Motor neuron (in vitro differentiated cells): ENCODE measurements at places on chromosomes 5 and 9.
A peak's percentile ranks its signal among the peaks of the same experiment; 100 is the strongest.

- ATAC-seq: no peak
Measured at GRCh38 chr9:124468061-124468740, 17.9 kb downstream of the ADGRD2 start.

DNA sequence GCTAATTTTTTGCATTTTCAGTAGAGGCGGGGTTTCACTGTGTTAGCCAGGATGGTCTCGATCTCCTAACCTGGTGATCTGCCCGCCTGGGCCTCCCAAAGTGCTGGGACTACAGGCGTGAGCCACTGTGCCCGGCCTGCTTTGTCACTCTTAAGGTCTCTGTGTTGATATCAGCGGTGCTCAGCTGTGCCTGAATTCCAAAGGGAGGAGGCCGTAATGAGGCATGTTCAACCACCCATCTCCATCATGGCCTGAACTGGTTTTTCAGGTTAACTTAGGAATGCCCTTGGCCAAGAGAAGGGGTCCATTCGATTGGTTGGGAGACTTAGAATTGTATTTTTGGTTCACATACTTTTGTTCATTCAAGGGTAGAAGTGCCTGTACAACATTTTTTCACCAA lies 22.0 kb downstream of the HSD17B3 start:
- no peak for ATAC-seq

DNA sequence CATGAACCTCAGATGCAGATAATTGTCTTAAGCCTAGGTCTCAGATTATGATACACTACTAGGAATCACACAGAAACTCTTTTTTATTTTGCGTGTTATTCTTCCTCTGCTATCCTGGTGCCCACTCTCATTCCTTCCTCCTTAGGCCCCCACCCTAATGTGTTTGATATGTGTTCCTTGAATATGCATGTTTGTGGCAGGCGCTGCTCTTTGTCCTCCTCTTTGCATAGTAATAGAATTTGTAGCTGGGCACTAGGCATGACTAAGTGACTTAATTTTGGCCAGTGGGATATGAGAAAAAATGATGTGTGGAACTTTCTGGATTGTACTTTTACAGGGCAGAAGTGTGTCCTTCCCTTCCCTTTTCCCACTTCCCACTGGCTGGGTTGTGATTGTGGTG lies 345.1 kb downstream of the RAB3C start:
- peak; percentile 71 for ATAC-seq

GRCh38 chr5:89123581-89123980 lies 240.6 kb upstream of the MEF2C start:
- no peak for ATAC-seq

DNA sequence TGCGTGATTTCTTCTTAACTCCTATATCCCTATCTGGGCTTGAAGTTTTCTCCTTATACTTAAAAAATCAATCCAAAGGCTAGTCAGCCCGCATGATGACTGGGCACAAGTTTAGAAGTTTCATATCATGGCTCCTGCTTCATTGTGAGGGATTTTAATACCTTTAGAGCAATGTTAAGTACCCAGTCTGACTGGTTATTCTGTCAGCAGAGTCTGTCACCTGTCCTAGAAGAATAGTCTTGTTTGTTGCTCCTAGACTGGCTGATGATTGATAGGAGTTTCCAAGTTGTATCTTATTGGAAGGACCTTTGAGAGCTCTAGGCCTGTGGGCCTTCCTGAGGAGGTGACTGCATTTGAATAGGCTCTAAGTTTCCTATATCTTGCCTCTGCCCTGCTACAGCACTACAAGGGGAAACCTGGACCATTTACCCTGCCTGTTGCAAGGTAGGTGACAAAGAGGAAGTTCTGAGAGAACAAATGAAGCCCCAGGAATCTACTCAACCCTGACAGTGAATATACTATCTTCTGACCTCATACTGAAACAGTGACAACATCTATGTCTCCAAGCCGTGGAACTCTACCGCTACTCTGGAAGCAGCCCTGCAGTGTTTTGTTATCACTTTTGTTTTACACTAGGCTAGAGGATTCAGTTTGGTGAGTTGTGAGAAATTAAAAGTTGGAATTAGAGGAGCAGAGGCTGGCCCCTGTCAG lies 66.5 kb downstream of the F2RL2 start:
- no peak for ATAC-seq

GRCh38 chr5:44499381-44499780 lies 110.2 kb upstream of the FGF10 start:
- no peak for ATAC-seq

DNA sequence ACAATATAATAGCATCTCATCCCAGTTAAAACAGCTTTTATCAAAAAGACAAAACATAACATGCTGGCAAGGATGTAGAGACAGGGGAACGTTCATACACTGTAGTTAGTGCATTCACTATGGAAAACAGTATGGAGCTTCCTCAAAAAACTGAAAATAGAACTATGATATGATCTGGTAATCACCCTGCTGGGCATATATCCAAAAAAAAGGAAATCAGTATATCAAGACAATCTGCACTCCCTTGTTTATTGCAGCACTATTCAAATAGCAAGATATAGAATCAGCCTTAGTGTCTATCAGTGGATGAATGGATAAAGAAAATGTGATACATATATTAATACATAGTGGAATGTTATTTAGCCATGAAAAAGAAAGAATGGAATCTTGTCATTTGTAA lies 88.5 kb downstream of the PBX3 start:
- ATAC-seq: no peak

- ATAC-seq: peak; percentile 7
Measured at GRCh38 chr9:89603767-89604665, 796 bp upstream of the GADD45G start.

- ATAC-seq: peak; percentile 16
Measured at GRCh38 chr5:168481330-168481788, 4.9 kb upstream of the RARS1 start.

- ATAC-seq: peak; percentile 42
Measured at GRCh38 chr5:101897914-101898313, 398.2 kb downstream of the SLCO4C1 start.

DNA sequence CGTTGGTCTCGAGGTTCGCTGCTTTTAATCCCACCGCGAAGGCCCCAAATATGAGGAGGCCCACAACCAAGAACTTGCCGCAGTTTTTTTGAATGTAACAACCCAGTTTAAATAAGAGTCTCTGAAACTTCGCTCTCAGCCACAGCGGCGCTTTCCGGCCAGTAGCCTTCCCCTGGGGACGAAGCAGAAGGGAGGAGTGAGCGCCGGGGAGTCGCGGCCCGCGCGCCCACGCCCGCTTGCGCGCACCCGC lies 10.4 kb downstream of the PTCH1 start:
- no peak for ATAC-seq

GRCh38 chr5:114184006-114184405 lies 177.9 kb upstream of the KCNN2 start:
- ATAC-seq: no peak

DNA sequence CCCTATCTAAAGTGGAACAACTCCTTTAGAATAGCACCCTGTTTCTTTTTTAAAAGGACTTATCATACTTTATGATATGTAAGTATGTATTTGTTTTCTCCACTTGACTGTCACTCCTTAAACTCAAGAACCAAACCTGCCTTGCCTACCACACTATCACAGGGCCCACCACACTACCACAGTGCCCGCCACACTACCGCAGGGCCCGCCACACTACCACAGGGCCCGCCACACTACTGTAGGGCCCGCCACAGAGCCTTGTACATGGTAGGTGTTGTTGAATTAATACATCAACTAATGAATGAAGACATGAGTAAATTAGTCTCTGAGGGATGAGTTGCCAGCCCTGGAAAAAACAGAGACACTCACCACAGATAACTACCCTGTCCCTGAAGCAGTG lies 18.0 kb downstream of the SLC31A2 start:
- no peak for ATAC-seq

DNA sequence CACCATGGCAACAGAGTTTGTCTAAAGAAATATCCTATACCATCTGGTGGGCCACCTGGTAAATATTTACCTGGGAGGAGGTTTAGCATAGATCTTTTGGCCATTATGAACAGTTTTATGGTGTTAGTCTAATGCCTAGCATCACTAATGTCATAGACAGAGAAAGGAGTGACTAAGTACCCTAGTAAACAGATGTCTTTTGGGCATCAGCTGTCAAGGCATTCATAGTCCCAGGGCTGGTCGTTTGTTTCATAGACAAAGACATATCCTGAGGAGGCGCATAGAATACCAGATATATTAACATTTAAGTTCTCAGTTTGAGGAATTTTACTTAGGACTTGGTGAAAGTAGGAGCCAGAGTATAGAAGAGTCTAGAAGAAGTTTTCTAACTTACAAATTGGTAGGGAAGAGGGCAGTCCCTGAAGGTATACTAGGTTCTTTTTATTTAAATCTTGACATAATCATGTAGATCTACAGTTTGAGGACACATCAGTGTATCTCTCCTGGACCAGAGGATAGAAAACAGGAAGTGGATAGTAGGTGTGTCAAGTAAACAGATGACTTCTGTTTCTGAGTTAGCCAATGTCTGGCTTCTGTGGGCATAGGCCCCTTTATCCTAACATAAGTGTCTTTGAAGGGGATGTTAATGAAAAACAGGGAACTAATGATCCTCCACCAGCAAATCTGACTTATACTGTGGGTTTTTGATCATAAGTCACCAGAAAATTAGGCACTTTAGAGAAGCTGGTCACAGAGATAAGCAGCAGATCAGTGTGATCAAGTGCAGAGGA lies 105.0 kb upstream of the PRSS3 start:
- ATAC-seq: peak; percentile 60

DNA sequence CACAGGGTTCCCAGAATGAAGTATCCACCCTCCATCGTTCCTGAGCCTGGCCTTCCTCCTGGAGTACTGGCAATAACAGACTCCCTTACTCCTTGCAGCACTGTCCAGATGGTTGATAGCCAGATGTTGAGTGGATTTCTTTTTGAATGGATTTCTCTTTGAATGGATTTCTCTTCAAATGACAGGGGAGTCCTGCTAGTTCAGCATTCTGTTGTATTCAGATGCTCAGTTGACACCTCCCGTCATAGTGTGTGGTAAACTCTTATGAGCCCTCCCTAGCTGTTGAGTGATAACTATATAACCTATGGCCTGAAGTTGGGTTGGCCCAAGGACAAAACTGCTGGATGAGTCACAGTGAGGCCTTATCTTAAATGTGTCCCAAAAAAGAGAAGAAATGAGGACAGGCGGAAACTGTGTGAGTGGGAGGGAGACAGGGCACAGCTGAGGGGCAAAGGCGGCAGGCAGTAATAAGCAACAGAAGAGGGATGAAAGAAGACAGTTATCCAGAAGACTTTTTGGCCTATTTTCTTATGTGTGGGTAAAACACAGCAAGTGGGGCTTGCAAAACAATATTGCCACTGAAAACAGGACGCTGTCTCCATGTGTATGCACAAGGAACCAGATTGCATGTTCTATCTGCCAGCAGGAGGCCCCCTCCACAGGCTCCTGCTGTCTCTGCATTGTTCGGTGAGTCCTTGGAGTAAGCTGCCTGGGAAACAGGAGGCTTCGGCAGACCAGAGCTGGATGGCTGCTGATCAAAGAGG lies 209.5 kb upstream of the S1PR3 start:
- no peak for ATAC-seq

- ATAC-seq: no peak
Measured at GRCh38 chr5:137218896-137219295, 280.2 kb downstream of the SPOCK1 start.

- peak; percentile 52 for ATAC-seq
Measured at GRCh38 chr9:94010980-94011533, 55.9 kb upstream of the BARX1 start.

- peak; percentile 59 for ATAC-seq
Measured at GRCh38 chr5:60727033-60727679, 27.2 kb upstream of the DEPDC1B start.

DNA sequence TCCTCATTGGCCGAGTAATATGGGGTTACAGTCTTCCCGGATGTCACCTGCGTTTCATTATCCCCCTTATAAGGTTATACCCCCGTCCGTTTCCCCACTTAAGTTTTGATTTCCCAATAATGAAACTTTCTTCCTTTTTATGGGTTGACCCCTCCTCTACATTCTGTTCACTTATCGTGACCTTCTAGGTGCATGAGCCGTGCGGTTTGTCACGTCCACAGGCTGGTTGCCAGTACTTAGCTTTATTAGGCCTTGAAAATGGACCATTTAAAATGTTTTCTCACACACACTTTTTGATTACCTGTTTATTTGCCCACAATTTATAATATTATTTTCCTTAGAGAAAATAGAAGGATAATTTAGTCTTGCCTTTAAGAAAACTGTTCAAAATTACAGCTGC lies 111.5 kb downstream of the FAM174A start:
- no peak for ATAC-seq

DNA sequence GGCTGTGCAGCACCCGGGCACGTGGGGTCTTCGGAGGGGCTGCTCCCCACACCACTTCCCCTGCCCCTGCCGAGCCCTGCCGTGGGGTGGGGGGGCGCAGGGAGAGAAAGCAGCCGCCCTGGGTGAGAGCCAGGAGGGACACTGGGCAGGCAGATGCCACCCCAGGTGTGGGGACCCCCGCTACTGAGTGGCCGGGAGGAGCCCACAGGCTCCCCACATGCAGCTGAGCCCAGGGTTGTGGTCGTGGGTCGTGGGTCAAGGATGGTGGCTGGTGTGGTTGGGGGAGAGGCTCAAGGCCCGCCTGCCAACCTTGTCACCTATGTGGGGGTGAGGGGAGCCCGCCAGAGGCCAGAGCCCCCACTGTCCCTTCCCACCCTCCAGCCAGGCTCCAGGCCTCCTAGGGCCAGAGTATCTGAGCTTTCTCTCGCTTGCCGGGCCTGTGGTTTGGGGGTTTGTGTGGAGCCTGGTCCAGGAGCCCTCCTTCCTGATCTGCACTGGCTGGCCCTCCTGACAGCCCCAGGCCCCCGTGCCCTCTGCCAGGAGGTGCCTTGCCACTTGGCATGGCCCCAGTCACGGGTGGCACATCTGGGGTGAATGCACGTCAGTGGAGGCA lies 35.5 kb downstream of the EXOC3 start:
- ATAC-seq: no peak

GRCh38 chr5:93829346-93829745 lies 87.9 kb upstream of the POU5F2 start:
- no peak for ATAC-seq

GRCh38 chr9:130189840-130190239 lies 17.6 kb downstream of the NCS1 start:
- ATAC-seq: no peak

DNA sequence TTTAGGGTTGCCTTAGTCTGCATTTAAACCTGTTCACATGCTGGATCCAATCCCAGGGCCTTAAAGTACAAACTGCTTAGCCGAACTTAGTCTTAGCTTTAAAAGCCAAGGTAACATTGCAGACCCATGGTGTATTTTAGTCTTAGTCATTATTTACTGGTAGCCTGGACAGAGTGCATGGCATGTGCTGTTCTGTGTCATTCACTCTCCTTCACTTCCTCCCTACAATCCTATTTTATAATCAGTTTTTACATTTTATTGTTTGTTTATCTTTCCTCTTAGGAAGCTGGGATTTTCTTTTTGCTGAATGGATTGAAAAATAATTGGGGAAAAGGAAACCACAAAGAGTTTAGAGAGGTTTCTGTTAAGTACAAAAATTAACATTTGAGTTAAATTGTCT lies 29.4 kb upstream of the TAL2 start:
- ATAC-seq: no peak
